ENCODE measurements at places on chromosomes 7 and 10. TPM values are rescaled to one million over a fixed set of nuclear protein-coding genes. Genes with fewer than 3 reads are reported as not detected.

DNA sequence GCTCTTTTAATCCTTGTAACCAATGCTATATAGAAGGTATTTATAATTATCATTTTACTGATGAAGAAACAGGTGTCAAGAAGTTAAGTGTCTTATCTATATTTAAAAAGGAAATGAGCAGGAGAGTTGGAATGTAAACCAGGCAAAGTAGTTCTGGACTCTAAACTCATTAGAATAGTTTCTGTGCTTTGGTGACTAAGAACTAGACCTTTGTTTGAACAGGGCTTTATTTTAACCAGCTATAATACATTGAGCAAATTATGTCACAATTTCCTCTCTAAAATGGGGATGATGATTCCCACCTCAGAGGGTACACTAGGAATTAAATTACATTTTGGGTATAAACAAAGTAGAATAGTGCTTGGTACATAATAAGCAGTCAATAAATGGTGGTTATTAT lies 236.0 kb downstream of the MAGI2 start:
- DNase-seq, result no peak

TAS2R3 gene
- 0.75 TPM for total RNA-seq

- no peak for DNase-seq
Observed at GRCh38 chr7:113799896-113800295, 118.9 kb downstream of the PPP1R3A start.

DNA sequence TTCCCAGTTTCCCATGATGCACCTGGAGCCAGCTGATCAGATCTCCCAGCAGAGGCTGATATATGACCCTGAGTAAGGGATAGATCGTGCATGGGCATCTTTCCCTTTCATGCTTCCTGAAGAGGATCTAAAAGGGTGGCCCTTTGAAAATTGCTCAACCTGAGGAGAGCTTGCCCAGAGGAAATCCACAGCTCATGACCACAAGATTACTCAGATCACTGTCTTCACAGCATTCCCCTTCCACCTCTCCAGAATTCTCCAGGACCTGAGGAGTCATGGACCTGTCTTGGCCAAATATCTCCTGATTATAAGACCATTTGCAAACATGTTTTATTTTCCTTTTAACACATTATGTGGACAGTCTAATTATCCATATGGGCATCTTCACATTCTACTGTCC lies 328.1 kb downstream of the LHFPL3 start:
- DNase-seq, result no peak

DNA sequence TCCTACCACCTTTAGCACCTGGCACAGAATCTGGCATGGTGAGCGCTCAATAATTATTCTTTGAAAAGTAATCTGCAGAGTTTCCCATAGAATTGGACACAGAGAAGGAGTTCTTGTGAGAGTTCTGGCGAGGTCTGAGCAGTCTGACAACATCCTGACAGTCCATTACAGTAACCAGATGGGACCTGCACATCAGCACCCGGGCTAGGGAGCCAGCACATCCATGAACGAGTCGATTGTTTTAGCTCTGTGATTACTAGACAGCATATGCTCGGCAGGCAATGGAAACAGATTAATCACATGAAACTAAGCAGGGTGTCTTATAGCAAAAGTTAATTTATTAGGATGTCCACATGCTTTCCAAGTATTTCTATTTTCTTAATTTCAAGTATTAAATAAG lies 96.7 kb downstream of the SEMA3D start:
- no peak for DNase-seq

GIMAP7 gene
- total RNA-seq, result 49.9 TPM

ENO4 gene
- total RNA-seq, result not detected

DNA sequence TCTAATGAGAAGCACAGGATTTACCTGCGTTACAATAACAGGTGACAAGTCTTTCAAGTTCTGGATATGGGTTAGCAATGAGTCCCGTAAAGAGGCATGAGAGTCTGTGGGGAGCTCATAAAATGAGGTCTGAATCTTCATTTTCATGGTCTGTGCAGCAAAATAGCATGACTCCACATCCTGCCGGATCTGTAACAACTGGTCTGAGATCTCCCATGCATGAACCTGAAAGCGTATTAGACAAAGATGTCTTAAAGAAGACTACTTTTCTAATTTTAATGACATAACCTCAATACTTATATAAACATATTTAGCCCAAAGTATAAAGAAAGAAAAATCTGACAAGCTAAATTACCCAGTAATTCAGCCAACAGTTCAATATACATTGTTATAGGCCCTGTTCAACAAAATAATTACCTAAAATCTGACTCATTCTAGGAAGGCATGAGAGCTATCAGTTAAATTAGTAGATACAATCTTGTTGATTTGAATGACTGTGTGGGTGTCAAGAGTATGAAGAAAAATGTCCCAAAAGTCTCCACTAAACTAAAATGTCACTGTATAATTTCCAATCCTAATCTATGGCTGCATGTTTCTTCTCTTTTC lies 36.9 kb downstream of the TNPO3 start:
- DNase-seq, result no peak

GRCh38 chr10:30962522-30962921 lies 69.1 kb downstream of the ZNF438 start:
- no peak for DNase-seq

DNA sequence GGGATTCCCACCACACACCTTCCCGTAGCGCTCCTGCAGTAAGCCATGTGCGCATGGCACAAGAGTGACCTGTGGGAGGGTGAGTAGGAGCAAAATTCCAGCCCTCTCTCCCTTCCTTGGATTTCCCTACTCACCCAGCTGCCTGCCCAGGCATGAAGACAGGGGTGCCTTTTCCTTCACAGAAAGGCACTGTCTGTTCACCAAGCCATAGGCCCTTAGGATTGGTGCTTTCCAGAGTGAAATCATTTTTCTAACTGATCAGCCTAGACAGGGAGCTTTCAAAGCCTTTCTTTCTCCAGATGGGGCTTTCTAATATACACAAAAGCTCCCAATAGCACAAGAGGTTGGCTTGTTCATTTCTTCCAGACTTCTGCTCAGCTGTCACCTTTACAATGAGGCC lies 79.7 kb downstream of the CTTNBP2 start:
- no peak for DNase-seq

- DNase-seq, result no peak
Observed at GRCh38 chr7:147014286-147014955, 897.8 kb downstream of the CNTNAP2 start.

GRCh38 chr10:7410301-7410861 lies 453 bp downstream of the SFMBT2 start:
- peak; percentile 51 for DNase-seq

DNA sequence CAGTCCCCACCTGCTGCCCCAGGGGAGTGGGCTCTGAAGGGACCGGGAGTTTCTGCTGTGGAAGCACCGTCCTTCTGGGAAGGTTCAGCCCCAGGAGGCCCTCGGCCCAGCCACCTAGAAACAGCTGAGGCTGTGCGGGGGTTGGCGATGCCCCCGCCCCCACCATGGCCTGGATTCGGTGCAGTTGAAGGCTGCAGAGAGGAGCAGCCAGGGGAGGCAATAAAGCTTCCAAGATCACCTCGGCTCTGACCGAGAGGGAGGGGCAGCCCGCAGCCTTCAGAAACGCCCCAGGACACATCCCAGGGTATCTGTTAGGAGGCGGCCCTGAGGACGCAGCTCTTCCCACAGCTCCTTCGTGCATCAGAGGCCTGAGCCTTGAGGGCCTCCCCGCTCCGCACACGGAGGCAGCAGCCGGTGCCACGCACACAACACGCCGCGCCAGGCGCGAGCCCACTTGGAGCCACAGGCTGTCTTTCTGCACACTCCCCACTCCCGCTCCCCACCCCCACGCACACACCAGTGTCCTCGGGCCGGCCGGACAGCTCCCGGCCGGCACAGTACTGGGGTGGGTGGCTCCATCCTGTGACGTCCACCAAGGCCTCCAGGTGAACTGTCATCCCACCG lies 1.6 kb downstream of the KNDC1 start:
- no peak for DNase-seq

GRCh38 chr10:129194181-129194870 lies 272.7 kb upstream of the MGMT start:
- DNase-seq, result no peak

- DNase-seq, result no peak
Observed at GRCh38 chr10:17910125-17910789, 41.5 kb upstream of the SLC39A12 start.

DNA sequence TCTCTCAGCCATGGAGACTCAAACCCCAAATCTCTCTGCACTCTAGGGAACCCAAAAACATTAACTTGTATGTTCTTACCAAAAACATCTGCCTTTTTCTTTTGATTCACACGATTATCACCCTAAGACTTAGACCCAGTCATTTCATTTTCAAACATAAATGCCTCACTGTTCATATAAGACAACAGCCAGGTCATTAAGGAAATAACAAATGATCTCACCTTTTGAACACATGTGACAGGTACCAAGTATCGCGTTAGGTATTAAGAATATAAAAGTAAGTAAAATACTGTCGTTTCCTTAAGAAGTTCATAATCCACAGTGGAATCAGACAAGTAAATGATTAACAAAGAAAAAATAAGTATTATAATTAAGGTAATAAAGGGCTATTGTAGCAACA lies 8.8 kb downstream of the TM9SF3 start:
- no peak for DNase-seq

NME8 gene
- not detected for total RNA-seq

- DNase-seq, result no peak
Observed at GRCh38 chr7:135102372-135102771, 45.5 kb upstream of the TMEM140 start.

AGR3 gene
- total RNA-seq, result not detected

TECTB gene
- not detected for total RNA-seq

CUL2 gene
- total RNA-seq, result 44.5 TPM

DNA sequence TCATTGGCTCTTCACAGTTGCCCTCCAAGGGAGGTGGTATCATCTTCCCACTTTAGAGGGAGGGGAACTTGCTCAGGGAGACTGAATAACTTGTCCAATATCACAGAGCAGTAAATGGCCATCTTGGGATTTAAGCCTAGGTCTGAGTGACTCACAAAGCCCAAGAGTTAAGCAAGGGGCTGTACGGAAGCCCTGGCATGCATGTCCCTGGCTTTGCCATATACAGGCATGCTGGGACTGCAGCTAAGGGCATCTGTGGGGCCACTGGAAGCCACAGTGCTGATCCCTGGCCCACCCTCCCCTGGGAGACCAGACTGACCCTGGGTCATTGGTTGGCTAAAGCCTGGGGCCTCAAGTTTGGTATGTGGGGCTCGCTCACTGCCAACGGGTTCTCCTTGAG lies 3.1 kb downstream of the VSIR start:
- DNase-seq, result no peak

IL2RA gene
- total RNA-seq, result 302 TPM

DNA sequence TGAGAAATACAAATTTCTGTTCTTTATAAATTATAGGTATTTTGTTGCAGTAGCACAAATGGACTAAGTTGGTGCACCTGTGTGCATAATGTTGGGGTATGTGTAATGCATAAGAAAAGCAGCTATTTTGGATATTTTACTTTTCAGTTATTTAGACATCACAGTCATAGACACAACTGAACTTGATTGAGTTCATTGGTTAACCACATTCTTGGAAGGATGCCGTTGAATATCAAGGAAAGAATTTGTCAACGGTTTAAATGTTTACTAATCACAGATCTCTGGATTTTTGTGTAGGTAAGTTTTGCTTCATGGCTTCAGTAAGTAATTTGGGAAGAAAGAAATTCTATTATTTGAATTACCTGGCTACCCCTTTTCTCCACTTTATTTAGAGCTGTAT lies 4.1 kb downstream of the OTUD1 start:
- DNase-seq, result no peak

LRRN3 gene
- total RNA-seq, result 82.3 TPM

DNA sequence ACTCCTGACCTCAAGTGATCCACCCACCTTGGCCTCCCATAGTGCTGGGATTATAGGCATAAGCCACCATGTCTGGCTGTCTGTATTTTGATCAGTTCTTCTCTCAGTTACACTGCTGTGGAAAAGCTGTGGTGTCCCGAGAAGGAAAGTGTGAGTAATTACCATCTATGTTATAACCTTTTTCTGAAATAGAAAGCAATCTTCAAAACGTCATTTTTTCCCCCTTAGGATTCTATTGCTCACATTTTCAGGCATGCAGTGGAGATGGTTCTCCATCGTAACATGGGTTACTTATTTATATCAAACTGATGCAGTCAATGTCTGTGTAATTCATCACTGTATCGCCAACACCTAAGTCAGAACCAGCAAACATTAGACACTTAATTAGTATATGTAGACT lies 103.5 kb upstream of the FAM3C start:
- peak; percentile 60 for DNase-seq

DNA sequence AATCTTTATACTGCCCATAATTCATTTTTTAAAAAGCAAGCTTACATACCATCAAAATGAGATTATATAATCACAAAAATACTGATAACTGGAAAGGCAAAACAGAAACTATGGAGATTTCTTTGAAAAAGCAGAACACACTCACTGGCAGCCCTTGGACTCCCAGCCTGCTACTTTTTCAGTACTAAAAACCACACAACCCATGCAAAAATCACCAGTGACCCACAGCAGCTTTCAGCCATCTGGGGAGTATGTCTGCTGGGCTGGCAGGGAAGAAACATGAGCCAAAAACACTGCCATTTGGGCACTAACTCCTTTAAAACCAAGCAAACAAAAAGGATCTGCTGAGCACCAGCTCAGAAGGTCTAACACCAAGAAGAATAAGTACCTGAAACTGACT lies 80.0 kb upstream of the DDC start:
- DNase-seq, result no peak

DNA sequence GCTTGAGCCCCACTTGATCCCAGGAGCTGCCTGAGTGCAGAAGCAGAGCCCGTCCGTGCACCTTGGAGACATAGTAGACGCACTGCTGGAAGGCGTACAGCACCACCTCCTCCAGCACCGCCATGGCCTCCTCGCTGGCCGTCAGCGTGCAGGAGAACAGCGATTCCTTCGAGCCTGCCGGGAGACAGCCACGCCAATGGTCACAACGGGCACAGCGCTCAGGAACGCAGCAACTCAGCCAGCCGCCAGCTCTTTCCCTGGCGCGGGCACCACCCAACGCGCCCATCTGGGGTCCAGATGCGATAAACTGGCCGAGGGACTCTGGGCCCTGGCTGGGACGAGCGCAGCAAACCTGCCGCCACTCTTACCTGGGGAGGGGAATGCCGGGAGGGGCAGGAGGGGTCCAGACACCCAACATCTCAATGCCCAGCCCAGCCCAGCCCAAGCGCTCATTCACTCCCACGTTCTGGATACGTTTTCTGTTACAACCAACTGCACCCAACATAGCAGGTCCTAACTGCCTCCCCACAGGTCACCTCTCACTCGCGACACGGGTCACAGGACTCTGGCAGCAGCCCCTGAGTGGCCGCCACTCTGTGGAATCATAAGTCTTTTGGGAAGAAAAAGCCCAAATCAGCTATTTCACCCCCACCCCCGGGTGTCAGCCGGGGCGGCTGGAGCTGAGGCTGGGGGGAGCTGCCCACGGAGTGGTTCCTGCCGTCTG lies 41.9 kb downstream of the AP5Z1 start:
- DNase-seq, result no peak

GRCh38 chr7:94561841-94562514 lies 52.4 kb downstream of the CASD1 start:
- DNase-seq, result no peak

- no peak for DNase-seq
Observed at GRCh38 chr10:71927776-71928592, 36.2 kb upstream of the CHST3 start.

Data from activated CD8-positive, alpha-beta memory T cell treated with anti-CD3 and anti-CD28 coated beads, Interleukin-2, amount 10 ng/mL, durations not matched to agents 7 days and 5 days (primary cell).